Subcutaneous preadipocyte (primary cell): ENCODE measurements at places on chromosomes 4 and X. TPM values are rescaled to one million over a fixed set of nuclear protein-coding genes. Genes with fewer than 3 reads are reported as not detected.

ASMT gene
- total RNA-seq = not detected in 2 replicates

OTUD6A gene
- total RNA-seq = not detected in 2 replicates

CASP3 gene
- 26.5 and 26.6 TPM in 2 replicates for total RNA-seq

CENPE gene
- 25.4 TPM in 2 replicates for total RNA-seq

GPC4 gene
- 2.0 and 5.5 TPM in 2 replicates for total RNA-seq

NWD2 gene
- not detected in 2 replicates for total RNA-seq

PAGE1 gene
- total RNA-seq = not detected in 2 replicates

ESX1 gene
- total RNA-seq = not detected in 2 replicates

TEX13D gene
- total RNA-seq = not detected in 2 replicates

KCNE5 gene
- 0.37 and 0.98 TPM in 2 replicates for total RNA-seq

ATOH1 gene
- total RNA-seq = not detected in 2 replicates

IL13RA1 gene
- 44.1 and 44.8 TPM in 2 replicates for total RNA-seq

BEX4 gene
- total RNA-seq = 6.5 and 11.4 TPM in 2 replicates
